ENCODE measurements at places on chromosomes 6 and 20.

DNA sequence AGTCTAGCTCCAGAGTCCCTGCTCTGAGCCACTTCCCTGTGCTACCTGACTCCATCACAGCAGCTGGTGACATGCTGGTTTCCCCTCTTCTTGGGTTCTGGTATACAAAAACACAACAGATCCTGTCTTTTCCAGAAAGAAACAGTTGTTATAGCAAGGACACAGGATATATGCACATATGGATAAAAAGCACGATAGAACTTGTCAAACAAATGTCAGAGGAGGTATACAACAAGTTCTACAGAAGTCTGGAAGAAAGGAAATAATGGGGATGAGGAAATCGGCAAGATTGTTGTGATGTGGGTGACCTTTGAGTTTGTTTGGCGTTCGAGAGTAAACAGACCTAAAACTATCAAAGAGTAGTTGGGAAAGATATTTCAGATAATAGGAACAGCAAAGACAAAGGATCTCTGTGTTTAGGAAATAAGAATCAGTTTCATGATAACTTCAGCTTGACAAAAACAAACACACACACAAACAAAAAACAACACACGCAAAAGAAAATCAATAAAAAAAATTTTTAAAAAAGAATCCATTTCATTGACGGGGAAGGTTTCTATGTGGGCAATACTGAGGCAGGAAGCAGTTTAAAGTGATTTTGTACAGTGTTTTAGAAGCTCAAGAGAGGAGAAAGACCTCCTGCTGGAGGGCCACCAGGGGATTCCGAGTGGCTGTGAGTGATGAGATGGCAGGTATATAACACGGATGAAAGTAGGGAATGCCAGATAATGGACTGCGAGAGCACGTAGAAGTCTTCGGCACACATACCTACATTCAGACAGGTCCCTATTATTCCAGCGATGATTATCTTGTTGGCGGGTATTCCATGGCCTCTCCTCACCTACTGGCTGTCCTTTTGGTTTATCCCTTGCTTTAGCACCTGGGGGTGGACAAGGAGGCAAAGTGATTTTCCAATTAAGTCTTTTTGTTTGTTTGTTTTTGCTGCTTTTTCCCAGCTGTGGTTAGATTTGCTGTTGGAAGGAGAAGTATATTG lies 174.9 kb downstream of the HS3ST5 start:
- DNase-seq = no peak

GRCh38 chr6:110813338-110814101 lies 1.7 kb downstream of the CDK19 start:
- no peak for DNase-seq

DNA sequence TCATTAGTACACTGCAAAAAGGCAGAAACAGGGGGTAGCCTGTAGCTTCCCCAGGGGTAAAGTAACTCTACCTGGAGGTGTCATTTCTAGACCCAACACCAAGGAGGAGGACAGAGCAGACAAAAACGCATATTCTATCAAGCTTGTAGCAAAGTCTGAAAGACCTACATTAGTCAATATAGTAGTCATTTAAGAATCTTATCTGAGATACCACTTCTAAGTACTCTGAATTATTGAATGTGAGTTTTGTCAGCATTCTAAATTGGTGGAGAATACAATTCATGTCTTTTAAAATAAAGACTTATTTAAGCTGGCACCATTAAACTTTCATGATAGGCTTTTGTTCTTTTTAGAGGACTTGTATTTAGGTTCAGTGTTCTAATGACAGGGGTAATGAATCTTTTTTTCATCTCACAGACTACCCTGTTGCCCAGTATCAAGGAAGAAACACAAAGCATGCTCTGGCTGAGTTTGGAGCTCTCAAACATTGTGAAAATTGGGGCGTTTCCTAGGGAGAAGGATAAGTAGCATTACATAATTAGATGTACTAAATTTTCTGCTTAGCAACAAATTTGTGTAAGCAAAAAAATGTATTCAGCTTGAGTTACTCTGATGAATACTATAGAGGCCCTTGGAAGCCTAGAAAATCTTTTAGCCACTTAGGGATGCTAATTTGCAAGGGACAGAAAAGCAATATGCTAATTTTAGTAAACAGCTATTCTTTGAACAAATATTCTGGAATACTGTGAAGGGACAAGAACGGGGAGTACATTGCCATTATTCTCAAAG lies 255.4 kb upstream of the HSF2 start:
- DNase-seq = no peak

- no peak for DNase-seq
These were observed 27.6 kb downstream of the POLR1C start for GRCh38 chr6:43544461-43544860.

DNA sequence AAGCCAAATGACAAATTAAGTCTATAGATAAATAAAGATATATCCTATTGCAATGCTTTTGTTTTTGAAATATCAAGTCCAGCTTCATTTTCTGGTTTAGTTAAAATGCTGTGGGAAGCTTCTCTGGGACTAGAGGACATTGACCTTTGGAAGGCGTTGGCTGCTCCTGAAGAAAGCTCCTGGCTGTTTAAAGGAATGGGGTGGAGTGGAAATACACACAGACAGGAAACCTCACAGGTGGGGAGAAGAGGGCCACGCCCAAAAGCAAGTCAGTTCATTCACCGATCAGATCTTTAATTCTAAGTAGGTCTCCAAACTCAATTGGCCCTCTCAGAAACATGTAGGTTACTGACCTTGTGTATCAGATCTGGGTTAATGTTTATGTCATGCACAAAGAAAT lies 59.6 kb downstream of the SPTLC3 start:
- no peak for DNase-seq

- DNase-seq = no peak
These were observed 125.5 kb downstream of the PHACTR1 start for GRCh38 chr6:12842114-12842513.

DNA sequence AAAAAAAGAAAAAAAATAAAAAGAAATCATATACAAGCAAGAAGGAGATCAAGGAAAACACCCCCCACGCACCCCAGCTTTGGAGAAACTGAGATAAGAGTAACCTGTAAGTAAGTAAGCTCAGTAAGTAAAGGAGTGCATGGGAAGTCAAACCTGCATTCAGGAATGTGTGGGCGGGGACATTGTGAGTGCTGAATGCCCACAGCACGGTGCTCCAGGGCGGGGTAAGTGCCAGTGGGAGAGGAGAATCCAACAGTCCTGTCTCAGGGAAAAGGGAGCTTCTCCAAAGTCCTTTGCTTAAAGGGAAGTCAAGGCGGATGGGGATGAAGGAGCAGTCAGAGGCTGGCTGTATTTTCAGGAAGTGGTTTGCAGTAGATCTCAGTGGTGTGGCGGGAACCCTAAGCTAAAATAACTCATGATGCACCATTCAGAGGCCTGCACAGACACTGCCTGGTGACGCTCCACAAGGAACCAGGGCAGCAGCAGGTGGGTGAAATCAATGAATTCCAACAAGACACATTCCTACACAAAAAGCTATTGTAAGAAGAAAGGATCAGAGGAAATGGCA lies 368.0 kb downstream of the QKI start:
- peak; percentile 14 for DNase-seq

DNA sequence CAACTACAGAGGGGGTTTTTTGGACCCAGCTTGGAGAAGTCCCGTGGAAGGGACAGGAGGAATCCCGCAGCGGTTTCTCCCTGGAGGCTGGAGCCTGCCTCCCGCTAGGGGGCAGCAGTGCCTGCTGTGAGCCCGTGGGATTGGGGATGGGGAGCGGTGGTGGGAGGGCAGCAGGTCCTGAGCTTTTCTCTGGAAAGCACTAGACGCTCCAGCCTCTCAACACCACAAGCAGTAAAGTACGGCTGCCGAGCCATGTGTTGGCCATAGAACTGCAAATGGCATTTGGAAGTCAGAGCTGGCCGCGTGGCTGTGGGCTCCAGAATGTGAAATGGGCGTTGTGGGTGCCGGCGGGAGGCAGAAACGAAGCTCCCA lies 47.8 kb downstream of the GMPR start:
- peak; percentile 6 for DNase-seq

- peak; percentile 68 for DNase-seq
These were observed 637 bp downstream of the ARID1B start for GRCh38 chr6:156777577-156778453.

DNA sequence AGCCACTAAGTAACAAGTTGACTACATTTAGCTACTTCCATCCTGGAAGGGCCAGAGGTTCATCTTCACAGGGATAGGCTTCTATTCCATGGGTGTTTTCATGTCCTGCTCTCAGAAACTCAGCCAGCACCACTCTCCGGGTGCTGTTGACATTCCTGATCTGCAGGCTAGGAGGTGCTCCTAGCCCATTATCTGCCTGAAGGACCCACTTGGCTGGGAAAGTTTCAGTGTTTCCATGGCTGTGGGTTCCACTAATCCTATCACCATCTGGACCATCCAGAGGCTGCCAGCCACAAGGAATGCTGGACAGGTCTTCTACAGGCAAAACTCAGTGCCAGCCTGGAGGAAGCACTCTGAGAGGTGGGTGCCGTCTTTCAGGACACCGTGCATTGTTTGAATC lies 45.2 kb downstream of the HLA-G start:
- no peak for DNase-seq

DNA sequence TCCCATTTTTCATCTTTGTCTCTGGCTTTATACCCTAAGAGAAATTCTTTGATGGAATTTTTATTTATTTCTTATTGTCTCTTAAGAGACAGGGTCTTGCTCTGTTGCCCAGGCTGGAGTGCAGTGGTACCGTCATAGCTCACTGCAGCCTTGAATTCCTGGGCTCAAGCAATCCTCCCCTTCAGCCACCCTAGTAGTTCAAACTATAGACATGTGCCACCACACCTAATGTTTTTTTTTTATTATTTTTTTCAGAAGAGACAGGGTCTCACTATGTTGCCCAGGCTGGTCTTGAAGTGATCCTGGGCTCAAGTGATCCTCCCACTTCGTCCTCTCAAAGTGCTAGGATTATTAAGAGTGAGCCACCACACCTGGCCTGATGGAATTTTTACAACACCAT lies 40.5 kb downstream of the FKBP5 start:
- no peak for DNase-seq

DNA sequence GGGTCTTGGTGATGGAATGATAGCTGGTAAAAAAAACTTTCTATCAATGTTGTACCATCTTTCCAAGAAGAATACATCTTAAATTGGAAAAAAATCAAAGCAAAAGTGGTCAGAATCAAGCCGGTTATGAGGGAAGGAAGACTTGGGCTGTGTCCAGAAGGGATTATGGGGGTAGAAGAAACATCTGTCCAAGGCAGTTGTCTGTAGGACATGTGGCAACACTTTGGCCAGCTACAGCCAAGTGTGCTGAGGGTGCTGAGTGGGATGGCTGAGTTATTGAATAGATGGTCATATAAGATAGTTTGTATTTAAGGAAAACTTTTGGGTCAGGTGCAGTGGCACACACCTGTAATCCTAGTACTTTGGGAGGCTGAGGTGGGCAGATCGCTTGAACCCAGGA lies 38.4 kb downstream of the INSM1 start:
- DNase-seq = no peak

GRCh38 chr6:17879184-17879583 lies 108.3 kb downstream of the KIF13A start:
- no peak for DNase-seq

GRCh38 chr20:33846291-33846935 lies 35.3 kb downstream of the CHMP4B start:
- no peak for DNase-seq

DNA sequence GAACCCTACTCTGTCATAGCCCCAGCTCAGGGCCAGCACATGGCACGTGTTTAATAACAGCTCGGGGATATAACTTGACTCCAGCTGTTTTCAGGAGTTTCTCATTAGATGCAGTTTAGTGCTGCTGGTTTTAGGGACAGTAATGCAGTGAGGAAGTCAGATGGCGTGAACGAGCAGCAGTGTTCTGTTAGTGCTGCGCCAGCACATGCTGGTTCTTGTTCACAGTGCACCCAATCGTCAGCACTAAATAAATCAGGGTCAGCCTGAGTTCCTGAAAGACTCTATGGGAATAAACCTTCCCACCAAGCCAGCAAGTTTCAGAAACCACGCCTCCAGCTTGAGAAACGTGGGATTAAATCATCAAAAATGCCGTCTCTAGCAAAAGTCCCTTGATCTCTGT lies 235.9 kb upstream of the SUPT3H start:
- no peak for DNase-seq

DNA sequence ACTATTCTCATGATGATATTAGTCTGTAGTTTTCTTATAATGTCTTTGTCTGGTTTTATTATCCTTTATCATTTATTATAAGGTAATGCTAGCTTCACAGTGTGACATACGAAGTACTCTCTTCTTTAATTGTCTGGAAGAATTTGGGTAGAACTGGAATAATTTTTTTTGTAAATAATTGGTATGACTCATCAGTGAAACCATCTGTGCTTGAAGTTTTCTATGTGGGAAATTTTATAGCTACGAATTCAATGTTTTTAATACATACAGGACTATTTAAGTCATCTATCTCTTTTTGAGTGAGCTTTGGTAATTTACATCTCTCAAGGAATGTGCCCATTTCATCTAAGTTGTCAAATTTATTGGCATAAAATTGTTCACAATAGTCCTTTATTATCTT lies 86.3 kb downstream of the SOD2 start:
- no peak for DNase-seq

GRCh38 chr6:39357998-39358686 lies 35.6 kb upstream of the KCNK16 start:
- DNase-seq = no peak

- no peak for DNase-seq
These were observed 39.4 kb downstream of the RREB1 start for GRCh38 chr6:7147051-7147671.

DNA sequence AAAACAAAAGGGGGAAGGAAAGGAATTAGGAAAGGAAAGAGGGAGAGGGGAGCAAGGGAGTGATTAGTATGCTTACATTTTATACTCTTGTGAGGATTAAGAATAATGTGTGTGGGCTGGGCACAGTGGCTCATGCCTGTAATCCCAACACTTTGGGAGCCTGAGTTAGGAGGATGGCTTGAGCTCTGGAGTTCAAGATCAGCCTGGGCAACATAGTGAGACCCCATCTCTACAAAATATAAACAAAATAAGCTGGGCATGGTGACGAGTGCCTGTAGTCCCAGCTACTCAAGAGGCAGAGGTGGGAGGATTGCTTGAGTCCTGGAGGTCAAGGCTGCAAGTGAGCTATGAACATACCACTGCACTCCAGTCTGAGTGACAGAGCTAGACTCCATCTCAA lies 47.0 kb downstream of the SHLD1 start:
- no peak for DNase-seq

GRCh38 chr6:46795816-46796215 lies 2.6 kb downstream of the MEP1A start:
- no peak for DNase-seq

DNA sequence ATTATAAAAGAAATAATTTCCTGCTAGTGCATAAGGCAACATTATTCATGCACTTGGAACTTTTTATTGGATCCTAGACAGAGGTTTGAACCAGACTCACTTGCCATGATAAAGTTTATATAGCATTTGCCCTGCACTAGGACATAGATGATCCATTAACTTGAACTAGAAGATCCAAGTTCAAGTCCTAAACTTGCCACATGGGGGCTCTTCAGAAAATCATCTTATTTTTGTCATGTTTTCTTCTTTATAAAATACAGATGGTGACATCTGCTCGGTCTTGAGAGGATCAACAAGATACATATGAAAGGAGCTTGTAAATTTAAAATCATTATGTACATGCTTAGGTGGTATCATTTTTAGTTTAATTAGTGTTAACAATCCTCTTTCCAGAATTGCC lies 94.5 kb downstream of the SIM1 start:
- no peak for DNase-seq

GRCh38 chr6:28982476-28983266 lies 22.4 kb downstream of the ZNF311 start:
- no peak for DNase-seq
